Activated CD4-positive, alpha-beta T cell treated with anti-CD3 and anti-CD28 coated beads, Interleukin-2, amount 10 ng/mL, durations not matched to agents 24 days and 14 days (primary cell): ENCODE measurements at places on chromosomes 1 and 21.

DNA sequence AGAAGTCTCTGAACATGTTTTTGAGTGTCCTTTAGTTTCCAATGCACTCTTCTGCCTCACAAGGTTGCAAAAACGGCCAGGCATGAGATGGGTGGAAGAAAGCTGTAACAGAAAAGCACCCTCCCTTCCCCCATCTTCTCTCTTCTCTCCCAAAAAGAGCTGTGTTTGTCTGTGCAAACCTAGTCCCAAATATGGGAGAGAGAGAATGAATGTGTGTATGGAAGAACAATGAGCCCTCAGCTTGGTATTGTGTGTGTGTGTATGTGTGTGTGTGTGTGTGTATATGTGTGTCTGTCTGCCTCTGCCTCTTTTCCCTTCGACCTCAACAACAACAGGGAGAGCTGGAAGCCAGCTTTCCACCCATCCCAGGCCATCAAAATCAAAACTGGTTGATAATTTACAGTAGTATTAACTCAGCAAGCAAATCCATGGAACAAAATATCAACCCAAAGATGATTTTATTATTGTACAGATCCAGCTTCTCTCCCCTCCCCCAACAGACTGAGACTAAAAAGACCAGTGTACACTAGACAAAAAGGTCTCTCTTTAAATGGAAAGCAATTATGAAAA is 1.8 kb downstream of the RERE start:
- H3K36me3 ChIP-seq: no peaks in the 10 kb centered on the region
- H3K27ac ChIP-seq: peak overlapping the region; percentile 92

DNA sequence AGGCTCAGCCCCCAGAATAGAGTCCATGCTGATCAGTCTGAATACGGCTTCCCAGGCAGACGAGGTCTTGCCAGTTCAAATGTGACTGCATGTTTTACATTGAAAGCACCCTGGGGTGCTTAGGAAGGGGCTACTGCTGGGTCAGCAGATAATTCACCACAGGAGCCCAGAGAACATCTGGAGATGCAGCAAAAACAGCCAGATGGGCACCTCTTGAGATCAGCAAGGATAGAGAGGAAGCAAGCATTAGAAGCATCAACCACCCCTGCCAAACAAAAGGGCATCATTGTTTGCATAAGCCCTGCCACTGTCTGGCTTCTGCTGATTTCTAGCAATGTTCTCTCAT is 403.1 kb downstream of the RRAGC start:
- no peaks in the 10 kb centered on the region for H3K36me3 ChIP-seq
- no peak overlapping the region for H3K27ac ChIP-seq

GRCh38 chr1:186550832-186551231 is 89.9 kb upstream of the PDC start:
- no peak for DNase-seq
- no peaks in the 10 kb centered on the region for H3K36me3 ChIP-seq
- H3K4me1 ChIP-seq: no peaks in the 10 kb centered on the region
- H3K27ac ChIP-seq: no peak overlapping the region
- H3K27me3 ChIP-seq: peaks cover 1% of the 10 kb centered on the region
- H3K4me3 ChIP-seq: no peak overlapping the region

DNA sequence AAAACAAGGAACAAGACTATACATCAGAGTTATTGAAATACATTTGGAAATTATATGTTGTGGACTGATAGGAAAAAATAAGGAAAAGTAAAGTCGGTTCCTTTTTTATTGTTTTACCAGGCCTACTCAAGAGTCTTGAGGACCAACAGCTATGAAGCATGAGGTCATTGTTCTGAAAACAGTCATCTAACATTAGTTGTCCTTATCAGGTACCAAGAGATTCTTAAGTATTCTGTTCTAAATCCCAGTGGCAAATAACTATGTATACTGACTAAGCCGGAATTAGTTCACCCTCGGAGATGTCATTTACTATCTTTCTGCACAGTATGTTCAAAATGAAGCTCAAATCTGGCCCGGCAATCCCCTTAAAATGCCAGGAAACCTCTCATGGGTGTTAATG is 585 bp downstream of the ADGRL4 start:
- H3K27me3 ChIP-seq: peaks cover 5% of the 10 kb centered on the region
- no peak for DNase-seq
- no peak overlapping the region for H3K27ac ChIP-seq

GRCh38 chr1:210907251-210907805 is 226.6 kb downstream of the KCNH1 start:
- no peak for DNase-seq
- peaks cover 10% of the 10 kb centered on the region for H3K27me3 ChIP-seq
- H3K36me3 ChIP-seq: no peaks in the 10 kb centered on the region

GRCh38 chr1:43357251-43357650 is 1.5 kb upstream of the CDC20 start:
- H3K4me3 ChIP-seq: peak overlapping the region; percentile 98
- no peak for DNase-seq
- H3K27ac ChIP-seq: no peak overlapping the region
- peaks cover 36% of the 10 kb centered on the region for H3K36me3 ChIP-seq

GRCh38 chr1:68271596-68271995 is 39.3 kb upstream of the WLS start:
- H3K36me3 ChIP-seq: no peaks in the 10 kb centered on the region
- H3K4me3 ChIP-seq: no peak overlapping the region
- H3K27ac ChIP-seq: no peak overlapping the region
- H3K27me3 ChIP-seq: no peaks in the 10 kb centered on the region
- no peak for DNase-seq

GRCh38 chr1:39901464-39901713 is 328 bp downstream of the MYCL start:
- H3K4me1 ChIP-seq: peaks cover 6% of the 10 kb centered on the region
- no peaks in the 10 kb centered on the region for H3K36me3 ChIP-seq
- no peak for DNase-seq
- peaks cover 69% of the 10 kb centered on the region for H3K27me3 ChIP-seq

GRCh38 chr1:26915204-26915842 is 1.5 kb upstream of the NR0B2 start:
- H3K36me3 ChIP-seq: no peaks in the 10 kb centered on the region
- H3K27ac ChIP-seq: no peak overlapping the region
- H3K4me3 ChIP-seq: no peak overlapping the region
- H3K27me3 ChIP-seq: peaks cover 1% of the 10 kb centered on the region

GRCh38 chr1:185045814-185046492 is 595 bp downstream of the RNF2 start:
- peaks cover 26% of the 10 kb centered on the region for H3K4me1 ChIP-seq
- peaks cover 18% of the 10 kb centered on the region for H3K27me3 ChIP-seq
- peak overlapping the region; percentile 75 for H3K27ac ChIP-seq
- peak overlapping the region; percentile 93 for H3K4me3 ChIP-seq
- peak; percentile 78 for DNase-seq
- H3K36me3 ChIP-seq: no peaks in the 10 kb centered on the region
